Stimulated activated CD8-positive, alpha-beta memory T cell treated with anti-CD3 and anti-CD28 coated beads, Interleukin-4, amount 100 ng/mL, for 48 hours (primary cell): ENCODE measurements at places on chromosomes 11 and 22.
A peak's percentile ranks its signal among the peaks of the same experiment; 100 is the strongest.

DNA sequence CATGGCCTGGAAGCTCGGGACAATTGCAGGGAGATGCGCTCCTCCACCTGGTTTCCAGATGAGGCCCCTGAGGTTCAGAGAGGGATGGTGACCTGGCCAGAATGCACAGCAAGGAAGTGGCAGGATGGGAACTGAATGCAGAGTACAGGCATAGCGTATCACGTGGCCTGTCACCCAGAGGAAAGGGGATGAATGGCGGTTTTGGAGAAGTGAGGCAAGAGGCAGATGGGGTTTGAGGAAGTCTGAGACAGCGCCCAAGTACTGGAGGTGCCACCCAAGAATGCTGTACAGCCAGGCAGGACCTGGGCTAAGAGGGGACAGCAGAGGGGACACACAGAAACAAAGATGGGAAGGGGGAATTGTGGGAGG lies 4.9 kb downstream of the RAB3IL1 start:
- no peak for DNase-seq

GRCh38 chr11:100805506-100806199 lies 118.6 kb downstream of the ARHGAP42 start:
- no peak for DNase-seq

GRCh38 chr11:67372993-67373647 lies at the start of gene CLCF1:
CLCF1 (minus strand) TSS chr11:67373598; CDS start chr11:67373539, 59 bp downstream.
- DNase-seq: no peak

DNA sequence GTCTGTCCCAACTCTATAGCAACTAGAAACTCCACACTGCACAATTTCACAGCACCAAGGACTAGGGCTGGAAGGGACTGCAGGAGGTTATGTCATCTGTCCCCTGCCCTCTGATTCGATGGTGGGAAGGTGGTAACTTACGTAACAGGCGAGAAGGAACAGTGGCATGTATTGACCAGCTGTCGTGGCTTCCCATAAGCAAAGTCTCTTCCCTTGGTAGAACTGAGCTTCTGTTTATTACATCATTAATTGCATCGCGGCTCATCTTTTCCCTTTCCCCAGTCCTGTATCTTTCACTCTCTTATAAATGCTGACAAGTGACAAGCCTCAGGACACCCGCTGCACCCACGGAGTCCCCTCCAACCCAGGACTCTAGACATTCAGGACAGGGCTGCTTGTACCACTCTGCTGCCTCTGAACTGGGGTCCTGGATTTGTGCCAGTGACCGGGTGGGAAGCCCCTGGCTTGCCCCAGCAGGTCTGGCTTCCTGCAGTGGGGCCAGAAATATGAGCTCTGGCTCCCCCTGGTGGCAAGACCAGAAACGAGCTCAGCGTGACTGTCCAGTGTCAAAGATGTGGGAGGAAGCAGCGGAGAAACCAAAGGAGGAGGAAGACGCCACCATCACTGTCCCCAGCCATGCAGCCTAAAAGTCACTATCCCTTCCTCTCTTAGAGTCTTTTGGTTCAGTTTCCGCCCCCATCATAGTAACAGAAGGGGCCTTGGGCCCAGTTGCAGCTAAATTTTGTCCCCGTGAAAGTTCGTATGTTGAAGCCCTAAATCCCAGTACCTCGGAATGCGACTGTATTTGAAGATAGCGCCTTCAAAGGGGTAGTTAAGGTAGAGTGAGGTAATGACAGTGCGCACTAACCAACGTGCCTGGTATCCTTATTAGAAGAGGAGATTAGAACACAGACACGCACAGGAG lies 84.5 kb downstream of the ISX start:
- peak; percentile 83 for DNase-seq

- no peak for DNase-seq
Measured at GRCh38 chr11:113684496-113684895, 21.6 kb downstream of the TMPRSS5 start.

GRCh38 chr11:32016111-32016510 lies 74.8 kb upstream of the RCN1 start:
- DNase-seq: no peak

- DNase-seq: no peak
Measured at GRCh38 chr11:75841739-75842138, 26.7 kb downstream of the UVRAG start.

DNA sequence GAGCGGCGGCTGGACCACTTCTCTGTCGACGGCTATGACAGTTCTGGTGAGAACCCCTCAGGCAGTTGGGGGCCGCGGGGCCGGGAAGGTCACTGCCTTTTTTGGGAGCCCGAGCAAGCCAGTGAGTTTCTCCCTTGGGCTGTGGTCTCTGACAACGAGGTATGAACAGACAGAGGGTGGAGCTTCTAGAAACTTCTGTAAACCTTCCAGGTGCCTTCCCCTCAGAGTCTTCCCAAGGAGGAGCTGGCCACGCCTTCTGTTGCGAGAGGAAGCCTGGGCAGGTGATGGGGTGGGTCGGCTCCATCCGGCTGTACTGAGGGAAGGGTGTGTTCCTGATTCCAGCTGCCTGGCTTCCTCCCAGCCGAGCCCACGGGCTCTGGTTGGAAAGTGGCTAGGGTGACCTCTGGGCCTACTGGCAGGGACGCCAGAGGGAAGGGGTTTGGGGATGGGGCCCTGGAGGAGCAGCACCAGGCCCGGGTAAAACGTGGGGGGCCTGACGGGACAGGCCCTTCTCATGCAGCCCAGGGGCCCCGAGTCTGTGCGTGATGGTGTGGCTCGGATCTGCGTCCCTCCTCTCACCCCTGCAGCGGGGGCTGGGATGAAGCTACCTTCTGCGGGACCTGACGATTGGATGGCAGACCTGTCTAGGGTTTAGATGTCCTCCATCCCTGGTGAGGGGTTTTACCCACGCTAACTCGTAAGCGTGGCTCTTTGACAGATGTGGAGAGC lies 110.8 kb downstream of the KCNQ1OT1 start:
- peak; percentile 14 for DNase-seq

GRCh38 chr11:61794579-61794978 lies 1.9 kb downstream of the FEN1 start:
- no peak for DNase-seq

GRCh38 chr11:133579165-133580031 lies 47.1 kb upstream of the OPCML start:
- DNase-seq: no peak

DNA sequence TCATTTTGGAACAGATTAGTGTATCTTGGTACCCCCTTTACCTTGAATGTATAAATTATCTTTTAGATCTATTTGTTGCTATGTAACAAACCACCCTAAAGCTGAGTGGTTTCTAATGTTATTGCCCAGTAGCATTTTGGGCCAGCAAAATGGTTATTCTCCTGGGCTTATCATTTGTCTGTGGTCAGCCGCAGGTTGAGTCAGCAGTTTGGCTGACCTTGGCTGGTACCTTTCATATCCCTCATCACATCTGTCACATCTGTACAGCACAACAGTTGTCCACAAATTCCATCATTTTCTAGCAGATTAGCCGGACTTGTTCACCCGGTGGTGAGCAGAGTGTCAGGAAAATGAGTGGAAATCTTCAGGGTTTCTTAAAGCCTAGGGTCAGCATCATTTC lies 588.5 kb upstream of the ARHGAP42 start:
- DNase-seq: no peak

- DNase-seq: no peak
Measured at GRCh38 chr22:20232781-20233180, 35.3 kb downstream of the RTN4R start.

DNA sequence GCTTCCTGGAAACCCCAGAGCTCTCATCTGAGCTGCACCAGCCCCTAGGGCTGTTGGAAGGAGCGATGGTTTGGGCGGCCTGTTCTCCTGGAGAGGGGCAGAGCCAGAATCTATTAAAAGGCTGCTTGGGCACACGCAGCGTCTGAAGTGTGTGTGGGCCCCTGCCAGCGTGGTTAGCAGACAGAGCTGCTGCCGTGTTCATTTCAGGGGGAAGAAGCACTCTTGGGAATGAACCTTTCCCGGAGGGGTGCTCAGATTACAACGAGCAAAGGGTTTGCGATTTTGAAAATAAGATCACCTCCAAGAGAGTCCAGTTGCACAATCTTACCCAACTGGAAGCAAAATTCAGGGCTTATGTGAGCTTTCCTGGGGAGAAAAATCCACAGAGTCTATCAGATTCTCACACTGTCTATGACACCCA lies 12.9 kb downstream of the ANO1 start:
- DNase-seq: no peak

GRCh38 chr22:27378311-27378800 lies 423.2 kb downstream of the MN1 start:
- no peak for DNase-seq

DNA sequence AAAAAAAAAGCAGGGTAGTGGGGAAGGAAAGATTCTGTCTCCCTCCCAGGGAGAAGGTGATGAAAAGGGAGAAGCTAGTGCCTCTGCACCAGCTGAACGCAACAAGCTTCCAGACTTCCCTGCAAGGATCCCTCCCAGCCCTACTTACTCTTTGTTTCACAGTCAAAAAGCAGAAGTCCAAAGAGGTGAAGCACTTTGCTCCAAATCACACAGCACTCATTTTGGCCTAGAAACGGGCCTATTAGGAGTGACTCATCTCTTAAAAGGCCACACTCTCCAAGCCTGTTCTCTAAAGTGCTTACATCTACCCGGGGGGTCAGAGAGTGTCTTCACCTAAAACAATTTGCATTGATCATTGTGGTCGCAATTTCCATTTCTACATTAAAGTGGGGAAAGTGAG lies 17.7 kb upstream of the GRK3 start:
- no peak for DNase-seq

DNA sequence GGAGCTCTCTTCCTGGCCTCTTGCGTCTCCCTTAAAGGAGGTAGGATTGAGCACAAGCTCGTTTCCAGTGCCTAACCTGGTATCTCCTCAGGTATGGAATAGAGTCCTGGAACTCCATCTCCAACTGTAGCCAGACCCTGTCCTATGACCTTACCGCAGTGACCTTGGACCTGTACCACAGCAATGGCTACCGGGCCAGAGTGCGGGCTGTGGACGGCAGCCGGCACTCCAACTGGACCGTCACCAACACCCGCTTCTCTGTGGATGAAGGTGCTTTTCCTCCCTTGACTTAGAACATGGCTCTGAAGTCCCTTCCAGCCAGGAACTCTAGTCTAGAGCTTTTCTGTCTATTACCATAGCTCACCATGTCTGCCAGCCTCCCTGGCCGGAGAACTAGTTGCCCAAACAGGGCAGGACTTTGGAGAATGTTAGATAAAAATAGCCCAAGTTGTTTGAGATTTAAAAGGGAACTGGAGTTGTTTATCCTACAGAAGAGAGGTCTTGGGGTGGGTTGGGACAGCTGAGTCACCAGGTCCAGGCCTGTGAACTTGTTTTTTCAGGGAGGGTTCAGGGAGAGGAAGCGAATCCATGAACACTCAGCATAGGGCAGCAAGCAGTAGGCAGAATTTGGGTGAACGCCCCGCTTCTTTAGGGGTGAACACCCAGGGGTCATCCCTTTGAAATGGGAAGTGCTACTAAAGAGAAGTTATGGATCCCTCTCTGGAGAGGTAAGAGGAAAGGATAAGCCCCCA lies 3.3 kb downstream of the IL10RA start:
- no peak for DNase-seq

DNA sequence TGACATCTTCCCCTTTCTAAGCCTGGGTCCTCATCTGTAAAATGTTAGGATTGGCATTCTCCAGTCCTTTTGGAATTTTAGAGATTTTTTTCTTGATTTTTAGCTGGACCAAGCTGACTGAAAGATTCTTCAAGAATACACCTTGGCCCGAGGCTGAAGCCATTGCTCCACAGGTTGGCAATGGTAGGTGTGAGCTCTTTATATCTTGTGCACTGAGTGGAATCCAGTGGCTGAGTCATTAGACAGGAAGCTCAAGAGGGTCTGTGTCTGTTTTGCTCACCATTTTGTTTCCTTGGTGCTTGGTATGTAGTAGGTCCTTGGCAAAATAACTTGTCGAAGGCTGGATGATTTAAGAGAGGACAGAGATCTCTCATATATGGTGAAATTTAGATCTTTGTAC lies 6.2 kb downstream of the EIF3L start:
- DNase-seq: no peak

GRCh38 chr11:111737444-111738210 lies 28.6 kb downstream of the PPP2R1B start:
- DNase-seq: no peak

DNA sequence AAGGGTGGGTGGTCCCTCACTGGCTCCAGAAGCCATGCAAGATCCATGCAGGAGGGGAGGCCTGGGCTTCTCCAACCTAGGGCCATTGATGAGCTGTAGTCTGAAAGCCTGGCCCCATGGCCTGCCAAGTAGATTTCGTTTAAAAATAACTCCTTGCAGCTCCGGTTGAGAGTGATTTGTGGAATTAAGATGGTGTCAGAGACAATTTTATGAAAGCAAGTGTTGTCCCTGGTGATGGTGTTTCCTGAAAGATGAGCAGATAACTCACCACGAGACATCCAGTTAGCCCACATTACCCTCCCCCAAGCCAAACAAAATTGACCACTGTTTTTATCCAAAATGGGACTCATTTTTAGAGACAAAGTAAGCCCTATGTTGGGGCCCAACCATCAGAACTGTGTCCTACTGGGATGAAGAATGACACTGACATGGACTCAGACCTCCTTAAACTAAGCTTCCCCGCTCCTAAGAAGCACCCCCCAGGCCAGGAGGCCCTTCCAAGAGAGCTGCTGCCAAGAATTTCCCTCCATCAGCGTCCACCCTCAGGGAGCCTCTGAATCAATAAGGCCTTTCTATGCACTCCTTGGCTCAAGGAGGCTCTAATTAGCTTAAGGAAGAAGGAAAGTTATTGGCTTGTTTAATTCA lies 174.2 kb upstream of the NCAM1 start:
- no peak for DNase-seq

DNA sequence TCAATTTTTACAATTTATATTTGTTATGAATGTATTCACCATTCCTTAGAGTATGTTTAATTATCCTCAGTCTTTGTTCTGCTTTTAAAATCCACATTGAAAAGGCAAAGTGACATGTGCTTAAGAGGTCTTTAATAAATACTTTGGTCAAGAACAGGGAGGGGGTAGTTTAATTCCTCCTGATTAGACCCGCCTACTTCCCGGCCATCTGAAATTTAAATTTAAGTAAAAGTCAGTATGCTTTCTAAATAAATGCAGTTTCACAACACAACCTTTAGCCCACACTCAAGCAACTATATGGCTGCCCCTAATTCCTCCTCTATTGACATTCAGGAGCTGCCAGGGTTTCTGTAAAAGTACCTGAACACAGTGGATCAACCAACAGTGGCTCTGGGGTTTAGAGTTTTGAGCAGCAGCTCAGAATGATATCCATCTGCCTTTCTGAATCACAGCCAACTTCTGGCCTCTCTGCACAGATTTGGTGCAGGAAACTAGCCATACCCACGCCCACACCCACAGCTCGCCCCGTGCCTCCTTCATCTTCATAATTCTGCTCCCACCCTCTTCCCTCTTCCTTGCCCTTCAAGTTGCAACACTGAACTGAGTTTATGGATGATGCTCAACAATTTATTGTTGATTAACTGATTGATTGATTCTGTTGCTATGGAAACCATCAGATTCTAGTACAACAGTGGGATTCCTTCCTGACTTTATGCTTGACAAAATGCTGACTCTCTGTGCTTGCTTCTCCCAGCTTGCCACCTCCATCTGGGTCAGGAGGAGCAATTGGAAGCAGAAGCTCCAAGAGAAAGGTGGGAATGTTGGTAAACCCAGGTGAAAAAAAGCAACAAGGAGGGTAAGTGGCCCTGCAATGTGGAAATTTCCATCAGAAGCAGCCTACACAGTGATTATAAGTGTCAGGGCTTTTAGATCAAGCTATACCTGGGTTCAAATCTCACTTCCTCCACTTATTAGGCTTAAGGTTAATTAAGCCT lies 70.8 kb downstream of the PANX1 start:
- DNase-seq: no peak
